ENCODE measurements at places on chromosomes 3 and 15.

DNA sequence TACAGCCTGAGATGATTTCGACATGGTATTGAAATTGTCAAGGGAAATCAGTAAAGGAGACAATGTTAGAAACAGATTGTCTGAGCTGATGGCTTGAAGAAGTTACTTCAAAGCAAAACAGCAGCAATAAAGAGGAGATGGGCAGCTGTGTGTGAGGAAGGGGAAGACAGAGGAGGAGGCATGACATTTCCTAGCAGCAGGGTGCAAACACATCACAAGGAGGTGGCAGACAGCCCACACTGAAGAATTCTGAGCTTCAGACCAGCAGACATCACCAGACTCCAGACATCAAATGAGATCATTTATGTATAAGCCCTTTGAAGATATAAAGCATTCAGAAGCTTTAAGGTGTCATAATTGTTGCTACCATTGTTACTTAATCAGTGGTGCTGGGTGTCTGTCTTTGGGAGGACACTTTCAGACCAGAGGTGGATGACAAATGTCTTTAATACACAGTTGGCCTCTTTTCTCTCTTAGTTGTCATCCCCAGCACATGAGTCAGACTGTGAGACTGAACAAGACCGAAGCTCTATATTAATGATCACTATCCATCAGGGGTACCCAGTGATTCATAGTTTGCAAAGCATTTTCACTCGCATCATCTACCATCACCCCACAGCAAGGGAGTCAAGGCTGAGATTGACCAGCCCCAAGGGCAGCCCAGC is 203.9 kb downstream of the MINAR1 start:
- DNase-seq: no peak

GRCh38 chr3:31358473-31359070 is 174.2 kb upstream of the STT3B start:
- no peak for DNase-seq

DNA sequence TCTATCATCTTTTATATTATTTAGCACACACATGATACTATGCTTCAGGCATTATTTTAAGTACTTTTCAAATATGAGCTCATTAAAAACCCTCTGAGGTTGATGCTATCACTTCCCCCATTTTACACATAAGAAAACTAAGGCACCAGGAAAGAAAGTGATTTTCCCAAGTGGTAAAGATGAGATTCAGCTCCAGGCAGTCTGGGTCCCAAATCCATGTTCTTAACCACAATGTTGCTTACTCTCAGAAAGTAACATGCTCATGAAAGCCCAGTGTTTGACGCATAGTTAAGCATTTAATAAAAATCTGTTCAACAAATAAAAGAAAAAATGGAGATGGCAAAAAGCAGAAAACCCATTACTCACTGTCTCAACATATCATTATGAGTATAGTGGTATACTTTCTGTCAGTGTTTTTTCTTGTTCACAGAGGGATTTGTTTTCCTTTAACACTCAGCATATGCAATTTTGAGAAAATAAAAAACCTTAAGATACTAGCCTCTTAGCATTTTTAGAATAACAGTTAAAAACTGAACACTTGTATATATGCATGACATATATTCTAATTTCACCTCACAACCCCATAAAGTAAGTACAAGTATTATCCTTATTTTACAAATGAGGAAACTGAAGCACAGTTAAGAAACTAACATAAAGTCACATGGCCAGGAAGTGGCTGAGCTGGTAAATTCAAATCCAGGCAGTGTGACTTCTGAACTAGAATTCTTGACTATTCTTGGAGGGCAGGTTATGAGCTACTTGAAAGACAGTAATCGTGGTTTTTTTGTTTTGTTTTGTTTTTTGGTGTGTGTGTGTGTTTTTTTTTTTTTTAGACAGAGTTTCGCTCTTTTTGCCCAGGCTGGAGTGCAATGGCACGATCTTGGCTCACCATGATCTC is 10.4 kb downstream of the PEAK1 start:
- no peak for DNase-seq

- DNase-seq: no peak
Observed at GRCh38 chr15:71133747-71134472, 18.6 kb downstream of the THSD4 start.

DNA sequence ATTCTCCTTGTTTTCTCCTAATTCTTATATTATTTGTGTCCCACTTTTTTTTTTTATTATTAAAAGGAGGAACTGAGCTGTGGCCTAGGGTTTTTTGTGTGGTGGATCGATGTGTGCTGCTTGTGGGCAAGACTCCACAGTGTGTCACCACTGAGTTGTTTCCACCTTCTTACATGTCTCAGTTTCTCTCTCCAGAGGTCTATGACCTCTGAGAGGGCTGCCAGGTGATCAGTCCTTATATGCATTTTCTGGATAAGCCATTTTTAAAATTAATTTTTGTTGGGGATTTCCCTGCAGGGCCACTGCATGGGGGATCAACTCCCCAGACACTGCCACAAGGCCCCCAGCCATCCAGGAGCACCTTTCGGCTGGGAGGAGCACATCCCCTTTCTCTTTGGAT is 27.8 kb downstream of the IQCF6 start:
- DNase-seq: no peak

GRCh38 chr3:38102444-38102814 is 34.5 kb downstream of the ACAA1 start:
- no peak for DNase-seq

- DNase-seq: no peak
Observed at GRCh38 chr3:40116478-40117177, 192.9 kb upstream of the EIF1B start.

- DNase-seq: no peak
Observed at GRCh38 chr3:137259701-137260100, 301.9 kb downstream of the IL20RB start.

DNA sequence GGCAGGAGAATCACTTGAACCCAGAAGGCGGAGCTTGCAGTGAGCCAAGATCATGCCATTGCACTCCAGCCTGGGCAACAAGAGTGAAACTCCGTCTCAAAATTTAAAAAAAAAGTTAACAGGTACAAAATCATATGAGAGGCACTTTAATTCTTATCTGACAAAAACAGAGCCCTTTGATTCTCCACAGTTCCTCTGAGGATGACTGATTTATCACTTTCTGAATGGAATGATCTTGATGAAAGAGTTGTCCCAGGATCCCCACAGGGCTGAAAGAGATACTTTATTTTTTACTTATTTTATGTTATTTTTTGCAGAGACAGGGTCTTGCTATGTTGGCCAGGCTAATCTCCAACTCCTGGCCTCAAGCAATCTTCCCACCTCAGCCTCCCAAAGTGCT is 4.0 kb downstream of the LHFPL4 start:
- no peak for DNase-seq

DNA sequence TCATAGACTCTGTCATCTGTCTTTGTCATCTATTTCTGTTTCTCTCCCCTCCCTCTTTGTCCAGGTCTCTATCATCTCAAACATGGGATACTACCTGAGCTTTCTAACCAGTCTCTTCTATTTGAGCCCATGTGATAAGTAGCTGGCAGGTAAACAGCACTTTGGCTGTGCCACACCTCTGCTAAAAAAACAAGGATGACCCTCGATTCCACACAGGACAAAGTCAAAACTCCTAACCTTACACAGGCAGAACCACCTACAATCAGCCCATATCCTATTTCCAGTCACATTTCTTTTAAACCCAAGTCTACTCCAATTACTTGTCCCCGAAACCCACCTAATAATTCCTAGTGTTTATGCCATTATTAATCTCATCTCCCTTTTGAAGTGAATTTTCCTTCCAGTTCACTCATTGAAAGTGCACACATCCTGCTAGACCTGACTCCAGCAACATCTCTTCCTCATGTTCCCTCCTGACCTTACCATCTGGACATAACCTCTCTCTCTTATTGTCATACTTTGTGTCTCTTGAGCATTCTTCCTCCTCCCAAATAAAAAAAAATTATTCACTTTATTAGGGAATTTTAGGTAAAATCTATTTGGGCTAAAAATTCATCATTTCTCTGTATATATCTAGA is 256.1 kb upstream of the ONECUT1 start:
- no peak for DNase-seq

DNA sequence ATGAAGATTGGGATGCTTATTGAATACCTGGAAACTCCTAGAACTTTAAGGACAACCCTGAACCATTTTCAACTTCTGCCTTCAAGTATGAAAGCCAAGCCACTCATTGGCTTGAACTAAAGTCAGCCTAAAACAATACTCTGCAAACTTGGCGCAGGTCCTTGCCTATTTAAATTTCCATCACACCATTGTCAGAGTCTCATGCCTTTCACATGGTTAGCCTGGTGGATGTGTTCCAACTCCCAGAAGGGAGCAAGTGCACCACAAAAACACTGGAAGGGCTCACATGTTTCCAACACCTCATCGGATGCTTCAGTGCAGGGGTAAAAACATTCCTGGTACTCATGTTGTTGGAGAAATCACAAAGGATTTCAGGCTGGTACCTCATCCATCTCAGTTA is 511.6 kb upstream of the MDFIC2 start:
- DNase-seq: no peak

GRCh38 chr3:150439657-150440056 is 31.6 kb downstream of the TSC22D2 start:
- no peak for DNase-seq

- DNase-seq: no peak
Observed at GRCh38 chr3:52361898-52362297, 45.8 kb downstream of the DNAH1 start.

- no peak for DNase-seq
Observed at GRCh38 chr3:101519685-101520365, 6.8 kb upstream of the SENP7 start.

DNA sequence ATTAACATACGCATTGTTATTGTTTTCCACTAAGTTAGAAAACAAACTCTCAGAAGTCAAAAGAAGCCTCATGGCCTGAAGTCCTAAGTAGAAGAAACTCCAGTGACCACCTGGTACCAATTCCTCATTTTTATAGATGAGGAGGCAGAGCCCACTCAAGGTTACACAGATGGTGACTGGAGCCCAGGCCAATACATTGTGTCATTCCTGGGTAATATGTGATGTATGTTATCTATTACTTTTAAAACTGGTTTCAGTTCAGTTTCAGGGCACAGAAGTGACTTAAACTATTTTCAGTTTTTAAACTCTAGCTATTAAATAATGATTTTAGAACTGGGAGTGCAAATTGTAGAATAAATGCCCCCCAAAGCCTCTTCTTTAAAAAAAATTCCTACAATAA is 66.7 kb upstream of the STXBP5L start:
- no peak for DNase-seq

GRCh38 chr15:38864827-38865581 is 300.4 kb upstream of the RASGRP1 start:
- no peak for DNase-seq

GRCh38 chr3:39148435-39149058 is 4.8 kb downstream of the CSRNP1 start:
- DNase-seq: no peak

GRCh38 chr3:63972987-63973386 is 50.3 kb downstream of the PSMD6 start:
- no peak for DNase-seq

DNA sequence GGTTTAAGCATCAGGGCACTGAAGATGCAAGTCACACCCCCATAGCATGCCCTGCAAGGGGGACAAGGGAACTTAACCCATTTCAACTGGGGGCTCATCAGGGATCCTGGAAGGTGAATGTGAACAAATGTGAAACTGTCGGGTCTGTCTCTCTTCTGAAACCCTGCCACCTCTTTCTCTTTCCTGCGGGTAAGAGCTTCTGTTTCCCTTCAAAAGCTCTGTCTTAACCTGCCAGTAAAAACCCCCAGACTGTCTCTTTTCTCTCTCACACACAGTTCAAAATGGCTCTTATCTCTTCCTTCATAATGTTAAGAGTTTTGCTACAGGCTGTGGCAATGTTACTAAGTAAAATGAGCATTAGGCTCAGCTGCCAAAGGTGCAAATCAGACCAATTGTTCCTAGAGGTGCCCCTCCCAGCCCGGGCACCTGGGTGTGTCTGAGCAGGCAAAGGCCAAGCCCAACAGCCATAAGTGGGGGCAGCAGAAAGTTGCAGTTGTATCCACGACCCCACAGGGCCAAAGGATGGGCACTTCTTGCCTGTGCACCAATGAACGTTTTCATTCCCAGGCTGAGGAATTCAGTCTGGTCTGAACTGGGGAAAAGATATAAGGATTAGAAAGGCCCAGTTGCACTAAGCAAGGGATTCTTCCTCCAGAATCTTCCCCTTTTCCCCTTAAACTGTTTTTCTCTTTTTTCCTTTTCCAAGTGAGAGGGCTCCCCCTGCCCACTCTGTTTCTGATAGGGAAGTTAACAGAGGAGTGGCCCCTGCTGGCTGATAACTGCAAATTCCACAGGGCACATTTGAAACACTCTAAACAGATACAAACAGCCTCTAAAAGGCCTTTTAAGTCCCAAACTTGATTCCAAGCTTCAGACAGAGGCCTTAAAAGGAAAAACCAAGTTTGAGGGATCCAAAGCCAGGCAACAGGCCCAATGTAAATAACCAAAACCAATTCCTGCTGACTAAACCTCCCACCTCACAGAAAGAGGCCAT is 113.8 kb upstream of the EPHA6 start:
- DNase-seq: no peak

DNA sequence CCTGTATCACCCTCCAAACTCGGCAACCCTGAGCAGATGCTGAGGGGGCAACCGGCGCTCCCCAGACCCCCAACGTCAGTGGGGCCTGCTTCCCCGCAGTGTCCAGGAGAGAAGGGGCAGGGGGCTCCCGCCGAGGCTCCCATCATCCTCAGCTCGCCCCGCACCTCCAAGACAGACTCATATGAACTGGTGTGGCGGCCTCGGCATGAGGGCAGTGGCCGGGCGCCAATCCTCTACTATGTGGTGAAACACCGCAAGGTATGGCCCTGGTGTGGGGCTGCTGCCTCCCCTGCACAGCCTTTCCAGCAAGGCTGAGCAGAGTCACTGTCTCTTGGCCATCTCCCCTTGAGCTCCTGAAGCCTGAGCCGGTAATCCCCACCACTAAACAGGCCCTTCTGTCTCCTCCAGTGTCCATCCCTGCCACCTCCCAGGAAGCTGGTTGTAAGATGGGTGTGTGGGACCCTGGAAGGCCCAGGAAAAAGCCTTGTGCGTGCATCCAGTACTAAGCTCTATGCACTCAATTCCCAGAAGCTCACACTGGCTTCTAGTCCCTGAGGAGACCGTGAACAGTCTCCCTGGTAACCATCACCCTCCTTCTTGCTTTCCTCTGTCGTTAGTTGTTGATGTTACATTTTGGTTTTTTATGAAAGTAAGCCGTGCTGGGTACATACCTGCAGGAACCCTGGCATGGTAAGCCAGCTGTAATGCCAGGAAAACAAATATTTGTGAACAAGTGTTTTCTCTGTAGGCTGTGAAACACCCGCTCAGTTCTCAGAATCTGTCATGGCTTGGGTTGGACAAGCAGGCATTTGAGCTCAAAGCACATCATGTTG is 63.3 kb downstream of the BOC start:
- no peak for DNase-seq

- DNase-seq: no peak
Observed at GRCh38 chr15:55587321-55588069, 650 bp downstream of the PYGO1 start.

- DNase-seq: no peak
Observed at GRCh38 chr3:182325213-182325950, 467.9 kb upstream of the ATP11B start.

DNA sequence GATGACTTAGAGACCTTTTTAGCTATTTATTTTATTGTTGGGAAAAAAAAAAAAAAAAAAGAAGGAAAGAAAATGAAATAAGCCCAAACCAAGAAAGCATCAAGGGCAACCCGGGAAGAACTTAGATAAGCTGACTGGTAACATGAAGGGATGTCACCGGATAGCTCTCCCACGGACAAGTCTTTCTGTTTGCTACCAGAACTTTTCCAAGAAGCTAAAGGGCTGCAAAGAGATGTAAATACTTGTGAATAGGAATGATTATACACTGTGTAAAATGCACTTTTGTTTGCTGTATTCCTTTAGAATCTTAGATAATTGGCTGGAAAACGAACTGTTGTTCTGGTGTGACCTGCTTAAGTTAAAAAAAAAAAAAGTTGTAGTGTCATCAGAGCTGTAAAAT is 2.8 kb downstream of the FOXB1 start:
- no peak for DNase-seq
